ENCODE measurements at places on chromosomes 6 and 20. TPM values are rescaled to one million over a fixed set of nuclear protein-coding genes. Genes with fewer than 3 reads are reported as not detected.

GRCh38 chr20:11676630-11677287 is 240.9 kb upstream of the BTBD3 start:
- no peak for DNase-seq

DNA sequence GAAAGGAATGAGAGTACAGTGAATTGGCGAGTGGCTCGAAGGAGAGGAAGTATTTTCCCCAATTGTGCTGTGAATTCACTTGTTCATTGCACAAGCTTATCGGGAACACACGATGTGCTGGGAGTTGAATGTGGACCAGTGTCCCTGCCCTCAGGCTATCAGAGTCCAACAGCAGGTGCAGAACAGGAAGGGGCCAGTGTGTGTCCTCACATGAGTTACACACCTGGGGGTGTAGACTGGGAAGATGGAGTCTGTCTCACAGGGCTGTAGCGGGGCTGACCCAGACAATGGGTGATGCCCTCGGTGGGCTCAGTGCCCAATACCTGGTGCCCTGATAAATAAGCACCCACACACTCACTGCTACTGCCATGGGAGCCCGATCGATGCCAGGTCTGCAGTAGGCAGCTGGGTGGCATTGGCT is 14.4 kb downstream of the DUSP22 start:
- DNase-seq, result peak; percentile 43

DNA sequence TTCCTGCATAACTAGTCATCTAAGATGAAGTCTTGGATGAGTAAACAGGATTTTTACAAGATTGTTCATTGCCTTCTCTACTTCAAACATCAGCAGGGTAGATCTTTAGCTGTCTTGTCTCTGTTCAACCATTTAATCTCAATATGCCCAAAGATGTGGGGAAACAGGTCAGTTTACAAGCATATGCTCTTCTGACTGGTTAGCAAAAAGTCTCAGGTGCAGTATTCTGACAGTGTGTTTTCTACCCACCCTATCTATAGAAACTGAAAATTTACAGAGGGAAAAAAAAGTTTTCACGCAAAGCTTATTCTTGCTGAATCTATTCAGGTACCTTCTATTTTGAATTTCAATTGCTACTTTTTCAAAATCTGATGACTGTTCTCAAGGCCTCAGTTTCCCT is 29.0 kb downstream of the MAP3K5 start:
- DNase-seq, result no peak

- peak; percentile 11 for DNase-seq
These were observed 82.9 kb upstream of the TSHZ2 start for GRCh38 chr20:52889225-52889624.

GRCh38 chr20:62480318-62480717 is 4.5 kb upstream of the GATA5 start:
- no peak for DNase-seq

- DNase-seq, result peak; percentile 6
These were observed 154.1 kb upstream of the MMS22L start for GRCh38 chr6:97437087-97437486.

DNA sequence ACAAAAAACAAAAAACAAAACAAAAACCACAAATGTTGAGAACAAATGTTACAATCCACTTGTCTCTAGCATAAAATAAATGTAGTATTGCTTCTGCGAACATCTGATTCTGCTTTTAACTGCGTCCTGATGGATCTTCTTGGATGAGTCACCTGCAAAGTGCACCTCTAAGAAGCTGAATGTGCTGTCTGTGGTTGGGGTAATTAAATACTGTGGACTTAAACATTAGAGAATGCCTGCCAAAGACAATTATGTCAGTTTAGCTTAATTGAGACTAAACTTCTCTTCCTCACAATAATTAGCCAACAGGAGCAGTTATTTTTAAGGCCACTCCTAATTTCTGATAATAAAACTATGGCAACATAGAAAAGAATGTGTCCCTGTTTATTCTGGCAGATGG is 253.4 kb downstream of the PHACTR1 start:
- no peak for DNase-seq

- peak; percentile 50 for DNase-seq
These were observed 109.4 kb upstream of the CCN2 start for GRCh38 chr6:132060591-132060990.

Gene BNIP5
- total RNA-seq, result 3.5 TPM

- DNase-seq, result no peak
These were observed 354.2 kb upstream of the SULF2 start for GRCh38 chr20:48139262-48140041.

- DNase-seq, result no peak
These were observed 20.3 kb downstream of the KIZ start for GRCh38 chr20:21146215-21146614.

DNA sequence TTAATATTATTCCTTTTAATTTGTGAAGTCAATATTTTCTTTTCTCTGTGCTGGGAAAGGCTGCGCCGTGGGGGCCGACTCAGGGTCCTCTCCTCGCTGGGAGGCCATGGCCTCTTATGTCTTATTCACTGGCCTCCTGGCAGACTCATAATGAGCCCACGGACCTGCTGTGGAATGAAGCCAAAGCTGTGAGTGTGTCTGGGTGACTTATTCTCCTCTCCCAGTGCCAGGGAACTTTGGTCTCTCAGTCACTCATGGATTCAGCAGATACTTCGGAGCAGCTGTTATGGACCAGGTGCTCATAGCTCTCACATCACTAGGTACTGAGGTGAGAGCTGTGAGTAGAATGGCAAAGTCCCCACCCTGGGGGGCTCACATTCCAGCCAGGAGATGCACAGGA is 297.6 kb downstream of the CDH26 start:
- no peak for DNase-seq

Gene ID1
- 378 TPM for total RNA-seq

DNA sequence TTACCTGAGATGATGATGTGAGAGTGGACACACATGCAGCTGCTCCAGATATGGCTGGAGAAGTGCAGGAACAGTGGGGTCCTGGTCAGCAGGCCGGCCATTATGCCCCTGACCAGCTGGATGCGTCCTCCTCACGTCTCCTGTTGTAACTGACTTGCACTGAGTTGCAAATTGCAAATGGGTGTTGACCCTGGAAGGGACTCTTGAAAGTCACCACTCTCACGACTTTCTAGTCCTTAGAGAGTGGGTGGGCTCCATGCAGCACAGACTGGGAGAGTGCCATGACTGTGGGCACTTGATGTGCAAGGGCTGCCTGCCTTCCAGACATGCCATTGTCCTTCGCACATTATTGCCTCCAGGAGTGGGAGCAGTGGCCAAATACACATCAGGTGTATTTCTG is 10.8 kb downstream of the FAM83D start:
- no peak for DNase-seq

DNA sequence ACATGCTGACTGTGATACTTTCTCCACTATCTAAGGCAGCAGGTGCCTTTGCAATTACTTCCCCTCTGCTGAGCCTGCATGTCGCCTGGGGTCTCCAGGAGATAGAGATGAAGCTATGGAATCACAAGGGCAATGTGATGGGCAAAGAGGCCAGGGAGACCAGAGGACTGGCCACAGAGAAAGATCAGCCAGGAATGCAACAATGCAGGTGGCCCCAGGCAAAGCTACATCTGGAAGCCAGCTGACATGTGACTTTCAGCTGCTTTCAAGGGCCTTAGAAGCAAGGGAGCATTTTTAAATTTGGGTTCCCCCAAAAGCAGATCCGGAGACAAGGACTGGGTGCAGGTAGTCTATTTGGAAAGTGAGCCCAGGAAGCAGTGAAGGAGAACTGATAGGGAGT is 107.9 kb upstream of the SRSF6 start:
- no peak for DNase-seq
